ENCODE measurements at places on chromosomes 4 and X.

DNA sequence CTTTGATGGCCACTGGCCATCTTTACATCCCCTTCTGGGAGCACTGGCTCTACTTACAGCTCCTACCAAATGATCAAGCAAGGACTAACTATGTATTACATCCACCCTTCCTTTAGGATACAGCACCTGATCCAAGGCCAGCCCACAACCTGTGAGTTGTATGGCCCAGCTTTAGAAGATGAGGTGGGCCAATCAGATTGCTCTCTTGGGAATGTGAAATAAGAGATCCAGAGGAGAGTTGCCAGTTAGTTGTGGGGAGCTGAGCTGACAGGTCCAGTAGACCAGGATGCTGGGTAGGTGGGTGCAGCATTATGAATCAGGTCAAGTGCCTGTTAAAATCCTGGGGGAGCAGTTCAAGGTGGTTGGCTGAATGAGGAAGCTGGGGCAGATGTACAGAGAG is 111.5 kb downstream of the GNL3L start:
- DNase-seq = no peak

DNA sequence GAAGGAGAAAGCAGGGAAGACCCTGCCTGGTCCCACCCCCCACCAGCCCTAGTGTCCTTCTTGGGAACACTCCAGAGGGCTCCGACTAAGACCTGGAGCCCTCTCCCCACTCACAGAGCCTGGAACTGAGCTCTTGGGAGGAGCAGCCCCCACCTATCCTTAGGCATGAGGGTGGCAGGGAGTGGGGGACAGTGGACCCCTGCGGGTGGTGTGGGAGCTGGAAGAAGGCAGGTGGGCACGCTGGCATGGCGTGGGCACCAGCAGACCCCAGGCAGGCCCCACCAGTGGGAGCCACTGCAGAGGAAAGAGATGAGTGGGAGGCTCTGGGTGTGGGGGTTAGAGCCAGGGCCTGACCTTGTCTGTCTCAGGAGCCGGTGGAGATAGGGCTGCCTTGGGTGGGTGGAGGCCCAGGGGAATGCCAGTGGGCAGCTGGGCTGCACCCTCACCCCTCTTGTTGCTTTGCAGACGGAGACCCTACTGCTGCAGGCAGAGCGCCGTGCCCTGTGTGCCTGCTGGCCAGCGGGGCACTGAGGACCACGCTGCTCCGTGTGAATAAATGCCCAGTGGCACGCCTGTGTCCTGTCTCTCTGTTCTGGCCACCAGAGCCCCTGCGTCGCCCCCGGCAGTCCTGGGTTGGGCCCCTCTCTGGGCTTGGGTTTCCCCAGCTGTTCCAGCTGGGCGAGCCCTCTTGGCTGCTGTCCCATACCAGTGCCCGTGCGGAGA is 15.6 kb upstream of the NAT8L start:
- no peak for DNase-seq

DNA sequence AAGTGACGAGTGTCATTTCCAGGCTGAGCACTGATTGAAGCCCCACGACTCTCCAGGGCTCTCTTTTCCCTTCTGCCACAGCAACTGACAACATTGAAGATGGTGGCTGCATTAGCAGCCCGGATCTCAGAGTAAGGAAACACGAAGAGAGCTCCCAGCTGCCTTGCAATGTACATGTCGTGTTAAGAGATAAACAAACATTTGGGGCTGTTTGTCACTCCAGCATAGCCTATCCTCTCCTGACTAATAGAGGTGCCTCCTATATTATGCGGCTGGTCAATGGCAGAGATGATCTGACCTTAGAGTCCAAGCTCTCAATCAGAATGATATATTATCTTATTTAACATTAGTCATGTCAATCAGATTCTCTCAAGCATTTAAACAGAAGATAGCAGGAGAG is 38.6 kb downstream of the ATXN3L start:
- no peak for DNase-seq

GRCh38 chr4:118843237-118843636 is 7.3 kb upstream of the SEC24D start:
- no peak for DNase-seq

DNA sequence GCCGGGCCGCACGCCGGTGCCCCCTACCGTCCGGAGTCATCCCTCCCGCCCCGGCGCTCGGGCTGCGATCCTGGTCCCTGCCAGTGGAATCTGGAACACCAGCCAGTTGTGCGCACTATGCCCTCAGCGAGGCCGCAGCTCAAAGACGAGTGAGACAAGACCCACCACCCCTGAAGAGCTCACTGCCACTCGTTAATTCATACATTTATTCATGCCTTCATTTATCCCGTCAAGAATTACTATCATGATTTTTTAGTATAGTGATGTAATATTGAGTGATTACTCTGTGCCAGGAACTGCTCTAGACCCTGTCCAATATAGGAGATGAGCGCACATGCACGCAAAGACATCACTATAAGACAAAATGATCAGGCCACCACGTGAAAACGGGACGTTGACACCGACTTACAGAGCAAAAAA is 247 bp upstream of the PPA2 start:
- peak; percentile 86 for DNase-seq
